ENCODE measurements at places on chromosomes 6 and 20. TPM values are rescaled to one million over a fixed set of nuclear protein-coding genes. Genes with fewer than 3 reads are reported as not detected.
A peak's percentile ranks its signal among the peaks of the same experiment; 100 is the strongest.

Gene PRL
- total RNA-seq, result not detected

DNA sequence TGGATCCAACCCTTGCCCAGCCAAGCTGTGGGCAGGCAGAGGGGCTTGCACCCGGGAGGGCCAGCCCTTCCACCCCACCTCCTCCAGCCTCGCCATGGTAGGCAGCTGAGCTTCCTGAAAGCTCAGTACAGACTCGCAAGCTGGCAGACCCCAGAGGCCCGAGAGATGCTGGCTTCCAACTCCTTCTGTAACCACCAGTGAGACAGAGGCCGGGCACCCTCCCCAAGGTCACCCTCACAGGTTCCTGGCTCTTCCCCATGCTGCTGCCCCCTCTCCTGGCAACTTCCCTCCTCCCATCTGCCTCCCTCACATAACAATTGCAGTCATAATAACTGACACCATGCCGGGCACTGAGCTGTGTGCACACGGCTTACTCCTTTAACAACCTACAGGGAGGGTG lies 26.2 kb upstream of the NOL4L start:
- no peak for DNase-seq

- no peak for DNase-seq
Observed at GRCh38 chr20:50819349-50819748, 24.5 kb downstream of the BCAS4 start.

DNA sequence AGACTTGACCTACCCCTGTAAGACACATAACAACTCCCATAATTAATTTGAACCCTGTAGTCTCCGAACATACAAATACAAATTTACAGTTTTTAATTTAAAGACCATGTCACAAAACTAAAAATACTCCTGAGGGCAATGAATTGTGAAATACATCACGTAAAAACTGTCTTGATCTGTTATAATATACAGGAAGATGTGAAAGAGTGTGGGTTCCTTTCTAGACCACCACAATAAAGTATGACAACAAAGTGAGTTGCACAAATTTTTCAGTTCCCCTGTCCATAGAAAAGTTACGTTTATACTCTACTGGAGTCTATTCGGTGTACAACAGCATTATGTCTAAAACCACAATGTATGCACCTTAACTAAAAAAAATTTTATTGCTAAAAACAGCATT lies 11.0 kb upstream of the BLOC1S5 start:
- no peak for DNase-seq

DNA sequence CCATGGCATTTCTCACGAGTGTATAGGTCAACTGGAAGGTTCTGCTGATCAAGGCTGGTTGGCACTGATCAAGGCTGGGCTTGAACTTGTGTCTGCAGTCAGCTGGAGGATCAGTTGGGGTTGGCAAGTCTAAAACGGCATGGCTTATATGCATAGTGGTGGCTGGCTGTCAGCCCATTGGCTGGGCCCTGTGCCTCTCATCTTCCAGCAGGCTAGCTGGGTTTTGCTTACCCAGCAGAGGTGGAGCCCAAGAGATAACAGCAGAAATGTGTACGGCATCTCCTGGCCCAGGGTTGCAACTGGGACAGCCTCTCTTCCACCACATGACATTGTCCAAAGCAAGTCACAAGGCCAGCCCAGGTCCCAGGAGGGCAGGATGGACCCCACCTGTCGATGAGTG lies 158.2 kb downstream of the BMP7 start:
- no peak for DNase-seq

Gene DEFB124
- total RNA-seq, result not detected

GRCh38 chr20:14830466-14830865 lies 493.1 kb upstream of the FLRT3 start:
- DNase-seq, result no peak

Gene UNC5CL
- total RNA-seq, result 1.1 TPM

DNA sequence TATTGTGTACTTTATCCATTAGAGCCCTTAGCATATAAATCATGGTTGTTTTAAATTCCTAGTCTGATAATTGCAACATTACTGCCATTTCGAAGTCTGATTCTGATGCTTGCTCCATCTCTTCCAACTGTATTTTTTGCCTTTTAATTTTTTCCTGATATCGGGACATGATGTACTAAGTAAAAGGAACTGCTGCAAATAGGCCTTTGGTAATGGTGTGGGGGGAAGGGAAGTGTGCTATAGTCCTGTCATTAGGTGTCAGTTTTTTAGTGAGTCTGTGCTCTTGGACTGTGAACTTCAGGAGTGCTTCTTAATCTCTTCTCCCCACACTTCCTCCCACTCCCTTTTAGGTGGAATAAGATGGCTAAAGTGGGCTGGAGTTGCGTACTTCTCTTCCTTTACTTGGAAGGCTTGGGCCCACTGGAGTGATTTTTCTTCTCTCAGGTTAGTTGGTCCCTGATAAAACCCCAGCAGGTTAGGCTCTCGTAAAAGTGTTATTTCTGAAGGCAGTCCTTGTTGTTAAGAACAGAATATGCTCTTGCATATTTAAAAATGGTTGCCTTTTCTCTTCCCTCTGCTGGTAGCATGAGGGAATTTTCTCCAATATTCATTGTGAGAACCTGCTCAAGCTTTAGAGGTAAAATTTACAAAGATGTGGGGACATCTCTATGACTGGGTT lies 18.1 kb downstream of the STXBP5 start:
- no peak for DNase-seq

DNA sequence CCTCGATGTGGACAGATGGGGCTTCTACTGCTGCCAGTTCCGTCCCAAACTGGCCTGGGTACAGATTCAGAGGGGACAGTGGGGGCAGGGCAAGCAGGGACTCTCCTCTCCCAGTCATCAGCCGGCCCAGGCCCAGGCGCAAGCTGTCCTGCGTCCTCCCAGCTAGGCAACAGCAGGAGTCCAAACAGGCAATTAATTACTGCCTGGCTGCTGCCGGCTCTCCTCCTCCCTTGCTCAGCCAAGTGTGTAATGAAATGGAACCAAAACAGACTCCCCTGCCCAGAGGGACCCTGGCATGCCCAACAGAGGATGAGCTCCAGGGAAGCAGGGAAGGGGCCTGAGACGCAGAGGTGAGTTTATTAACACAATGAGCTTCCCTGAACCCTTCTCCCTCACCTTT lies 17.8 kb upstream of the SLC32A1 start:
- DNase-seq, result no peak

Gene TAGAP
- 67.0 TPM for total RNA-seq

GRCh38 chr6:109351231-109352130 lies 30.8 kb downstream of the CD164 start:
- no peak for DNase-seq

Gene MUCL3
- not detected for total RNA-seq

DNA sequence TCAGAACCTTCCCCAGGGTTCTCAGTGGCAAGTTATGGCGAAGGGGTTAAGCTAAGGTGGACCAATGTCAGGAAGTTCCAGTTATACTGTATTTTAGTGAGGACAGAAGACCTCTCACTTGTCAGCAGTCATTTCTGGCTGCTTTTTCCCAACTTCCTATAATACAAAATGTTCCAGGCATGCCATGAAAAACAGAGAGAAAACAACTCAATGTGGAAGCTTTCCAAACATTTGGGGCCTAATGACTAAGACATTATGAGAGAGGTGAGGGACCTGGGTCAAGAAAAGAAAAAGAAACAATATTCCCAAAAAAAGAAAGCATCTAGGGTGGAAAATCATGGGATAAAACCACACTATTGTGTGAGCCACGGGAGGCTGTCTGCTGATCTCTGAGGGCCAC lies 99.9 kb upstream of the MAP3K4 start:
- no peak for DNase-seq

GRCh38 chr6:19632786-19633185 lies 204.4 kb upstream of the ID4 start:
- no peak for DNase-seq

Gene PTPRK
- total RNA-seq, result 3.6 TPM

DNA sequence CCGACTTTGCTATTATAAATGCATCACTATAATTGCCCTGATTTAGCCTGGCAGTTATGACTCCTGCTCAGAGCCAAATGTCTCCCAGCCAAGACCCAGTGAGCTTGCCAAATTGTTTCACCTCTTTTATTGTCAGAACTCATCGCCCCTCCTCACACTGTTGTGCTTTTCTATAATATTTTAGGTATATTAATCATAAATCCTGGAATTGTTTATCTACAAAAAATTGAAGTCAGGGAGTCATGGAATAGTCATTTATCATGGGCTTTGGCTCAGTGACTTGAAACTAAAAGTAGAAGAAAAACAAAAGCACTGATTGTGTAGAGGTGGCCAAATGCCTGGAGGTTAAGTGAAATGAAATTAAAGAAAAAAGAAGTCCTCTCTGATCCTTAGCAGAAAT lies 85.6 kb downstream of the PFDN4 start:
- DNase-seq, result no peak

DNA sequence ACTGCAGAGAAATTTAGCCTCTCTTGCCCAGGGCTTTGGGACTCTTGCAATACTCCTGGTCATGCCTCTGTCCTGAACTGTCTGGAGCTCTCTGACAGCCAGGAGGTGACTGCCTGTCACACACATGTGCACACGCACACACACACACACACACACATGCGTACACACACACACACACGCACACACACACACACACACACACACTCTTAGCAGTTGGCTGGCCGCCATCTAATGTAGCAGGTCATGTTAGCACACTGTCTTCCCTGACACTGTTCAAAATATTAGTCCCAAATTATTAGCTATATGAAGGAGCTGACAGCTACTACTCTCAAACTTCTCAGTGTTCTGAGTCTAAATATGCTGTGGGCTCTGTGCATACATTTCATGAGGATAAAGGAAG lies 60.9 kb downstream of the IPCEF1 start:
- no peak for DNase-seq

DNA sequence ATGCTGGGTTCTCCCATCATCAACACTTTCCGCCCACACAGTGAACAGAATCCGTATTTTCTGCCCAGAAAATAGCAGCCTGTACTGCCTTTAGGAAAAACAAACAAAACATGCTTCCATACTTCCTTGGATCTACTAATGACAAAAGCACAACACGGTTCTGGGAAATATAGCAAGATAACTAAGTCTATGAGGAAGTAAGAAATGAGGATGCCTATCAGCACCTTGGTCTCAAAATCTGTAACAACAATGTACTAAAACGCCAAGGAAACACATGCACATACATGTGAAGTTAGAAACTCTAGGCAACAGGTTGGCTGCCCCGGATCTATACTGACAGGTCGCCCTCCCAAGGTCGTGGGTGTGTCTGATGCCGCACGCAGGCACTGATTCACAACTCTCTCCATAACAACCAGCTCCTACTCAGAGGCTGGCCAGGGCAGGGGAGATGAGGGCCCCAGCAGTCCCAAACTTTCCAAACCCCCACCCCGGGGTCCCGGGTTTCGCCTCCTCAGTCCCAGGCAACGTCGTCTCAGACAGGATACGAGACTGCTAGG lies 710 bp downstream of the BTBD9 start:
- peak; percentile 68 for DNase-seq

Gene FERMT1
- total RNA-seq, result not detected

Gene CGAS
- 32.4 TPM for total RNA-seq

DNA sequence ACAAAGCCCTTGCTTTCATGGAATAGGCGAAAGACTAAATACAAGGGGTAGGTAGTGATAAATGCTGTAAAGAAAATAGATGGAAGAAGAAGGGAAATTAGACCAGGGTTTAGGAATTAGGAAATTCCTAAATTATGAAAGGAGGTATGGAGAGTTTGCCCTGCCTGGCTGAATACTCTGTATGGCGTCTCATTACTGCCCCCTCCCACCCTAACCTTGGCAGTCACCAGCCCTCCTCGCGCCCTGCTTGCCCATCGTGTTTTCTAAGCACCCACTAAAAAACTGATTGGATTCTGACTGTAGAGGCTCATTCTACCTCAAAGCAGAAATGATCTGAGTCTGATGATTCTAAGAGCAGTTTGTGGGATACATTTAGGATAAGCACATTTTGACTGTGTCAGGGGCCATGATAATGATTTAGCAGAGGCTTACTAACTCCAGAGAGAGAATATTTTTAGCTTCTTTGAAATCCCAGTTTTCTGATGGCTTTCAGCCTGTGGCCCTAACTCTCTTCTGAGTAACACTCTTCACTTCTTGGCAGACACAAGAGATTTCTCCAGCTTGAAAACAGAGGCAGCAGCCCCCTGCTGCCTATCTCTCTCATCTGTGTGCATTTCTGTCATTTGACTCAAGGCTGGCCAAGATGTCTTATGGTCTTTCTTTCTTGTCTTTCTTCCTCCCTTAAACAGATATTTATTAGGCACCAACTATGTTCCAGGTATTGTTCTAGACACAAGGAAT lies 1.4 kb upstream of the CHD6 start:
- DNase-seq, result no peak

Gene ELOVL4
- 0.74 TPM for total RNA-seq

DNA sequence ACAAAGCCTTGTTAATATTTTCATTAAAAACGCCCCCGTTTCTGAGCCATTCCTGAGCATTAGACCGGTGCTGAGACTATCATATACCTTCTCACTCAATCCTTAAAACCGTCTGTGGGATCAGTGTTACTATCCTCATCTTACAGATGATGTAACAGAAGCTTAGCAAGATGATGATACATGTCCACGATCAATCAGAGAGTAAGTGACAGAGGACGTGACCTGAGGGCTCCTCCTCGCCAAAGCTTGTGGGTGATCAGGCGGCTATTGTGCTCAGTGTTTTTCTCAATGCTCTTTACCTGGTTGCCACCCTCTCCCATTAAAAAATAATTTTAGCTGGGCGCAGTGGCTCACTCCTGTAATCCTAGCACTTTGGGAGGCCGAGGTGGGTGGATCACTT lies 113.1 kb downstream of the MTHFD1L start:
- no peak for DNase-seq

GRCh38 chr6:30767158-30767943 lies 23.0 kb upstream of the IER3 start:
- DNase-seq, result peak; percentile 65

- DNase-seq, result no peak
Observed at GRCh38 chr6:148565930-148566663, 180.7 kb upstream of the UST start.

DNA sequence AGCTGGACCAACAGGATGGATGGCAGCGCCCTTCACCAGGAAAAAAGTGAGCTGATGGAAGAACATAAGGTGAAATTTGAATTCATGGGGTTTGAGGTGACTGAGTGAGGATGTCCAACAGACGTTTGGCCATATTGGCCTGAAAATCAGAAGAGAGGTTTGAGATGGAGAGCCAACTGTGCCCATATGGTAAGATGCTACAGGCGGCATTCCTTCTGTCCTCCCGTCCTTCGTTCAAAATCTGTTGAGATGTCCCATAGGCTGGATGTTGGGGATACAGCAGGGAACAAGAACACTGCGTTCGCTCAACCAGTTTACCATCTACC lies 468 bp upstream of the CMTR1 start:
- DNase-seq, result no peak

Gene MCHR2
- not detected for total RNA-seq

GRCh38 chr6:40551966-40552505 lies 35.1 kb downstream of the LRFN2 start:
- DNase-seq, result no peak

DNA sequence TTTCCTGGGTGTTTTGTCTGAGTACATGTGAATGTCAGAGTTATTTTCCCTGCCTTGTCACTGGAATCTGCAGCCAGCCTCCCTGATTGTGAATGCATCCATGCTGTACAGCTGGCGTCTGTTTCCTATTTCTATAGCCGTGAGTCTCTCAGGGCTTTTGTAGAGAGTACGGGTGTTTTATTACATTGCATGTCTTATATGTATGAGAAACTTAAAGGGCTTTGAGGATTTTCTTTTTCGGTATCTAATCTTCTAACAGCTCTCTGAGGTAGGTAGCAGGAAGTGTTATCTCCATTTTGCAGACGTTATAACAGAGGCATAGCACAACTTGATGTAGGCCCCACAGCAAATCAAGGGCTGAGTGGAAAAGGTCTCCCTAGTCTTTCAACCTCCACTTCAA lies 272.9 kb downstream of the PRL start:
- DNase-seq, result no peak

Measured in activated CD8-positive, alpha-beta T cell treated with anti-CD3 and anti-CD28 coated beads, Interleukin-2, amount 10 ng/mL, durations not matched to agents 7 days and 5 days (primary cell).